ENCODE measurements at places on chromosomes 13 and 19. TPM values are rescaled to one million over a fixed set of nuclear protein-coding genes. Genes with fewer than 3 reads are reported as not detected.

The TMEM238 gene
- polyA plus RNA-seq, result 0.42 TPM

The CLEC11A gene
- polyA plus RNA-seq, result 4.7 TPM

The ZNF30 gene
- polyA plus RNA-seq, result 2.8 TPM

The DIRAS1 gene
- 2.4 TPM for polyA plus RNA-seq

The FCER2 gene
- polyA plus RNA-seq, result not detected

The PEPD gene
- polyA plus RNA-seq, result 36.1 TPM

The ZNF223 gene
- 4.4 TPM for polyA plus RNA-seq

The SMIM24 gene
- 143 TPM for polyA plus RNA-seq

The HSH2D gene
- 13.2 TPM for polyA plus RNA-seq

The C19orf18 gene
- 7.9 TPM for polyA plus RNA-seq

The CDX2 gene
- polyA plus RNA-seq, result 6.9 TPM

The FFAR3 gene
- 2.7 TPM for polyA plus RNA-seq

The FPR3 gene
- 0.61 TPM for polyA plus RNA-seq

The GJA3 gene
- 0.40 TPM for polyA plus RNA-seq

The GPR12 gene
- not detected for polyA plus RNA-seq

The ZIM2 gene
- polyA plus RNA-seq, result 0.08 TPM

The PRX gene
- polyA plus RNA-seq, result 3.7 TPM

The DLL3 gene
- polyA plus RNA-seq, result not detected

The EFNA2 gene
- polyA plus RNA-seq, result not detected

The ZSWIM4 gene
- polyA plus RNA-seq, result 3.9 TPM

The TSPAN16 gene
- not detected for polyA plus RNA-seq

The TICAM1 gene
- polyA plus RNA-seq, result 13.9 TPM

The LHB gene
- 30.1 TPM for polyA plus RNA-seq

The CBY2 gene
- polyA plus RNA-seq, result not detected

The NKPD1 gene
- polyA plus RNA-seq, result 0.33 TPM

The RGL3 gene
- polyA plus RNA-seq, result 152 TPM

The SIAH3 gene
- polyA plus RNA-seq, result not detected

The SPACA4 gene
- polyA plus RNA-seq, result not detected

Data from pancreas (tissue), 10 donors.